Transverse colon (tissue), 4 donors: ENCODE measurements at places on chromosomes 13 and 19. TPM values are rescaled to one million over a fixed set of nuclear protein-coding genes. Genes with fewer than 3 reads are reported as not detected.

GRCh38 chr13:96982672-96983071 lies 11.6 kb downstream of the OXGR1 start:
- no peaks in the 10 kb centered on the region for H3K36me3 ChIP-seq
- no peak overlapping the region for H3K4me3 ChIP-seq
- H3K4me1 ChIP-seq = peaks cover 11% of the 10 kb centered on the region

DNA sequence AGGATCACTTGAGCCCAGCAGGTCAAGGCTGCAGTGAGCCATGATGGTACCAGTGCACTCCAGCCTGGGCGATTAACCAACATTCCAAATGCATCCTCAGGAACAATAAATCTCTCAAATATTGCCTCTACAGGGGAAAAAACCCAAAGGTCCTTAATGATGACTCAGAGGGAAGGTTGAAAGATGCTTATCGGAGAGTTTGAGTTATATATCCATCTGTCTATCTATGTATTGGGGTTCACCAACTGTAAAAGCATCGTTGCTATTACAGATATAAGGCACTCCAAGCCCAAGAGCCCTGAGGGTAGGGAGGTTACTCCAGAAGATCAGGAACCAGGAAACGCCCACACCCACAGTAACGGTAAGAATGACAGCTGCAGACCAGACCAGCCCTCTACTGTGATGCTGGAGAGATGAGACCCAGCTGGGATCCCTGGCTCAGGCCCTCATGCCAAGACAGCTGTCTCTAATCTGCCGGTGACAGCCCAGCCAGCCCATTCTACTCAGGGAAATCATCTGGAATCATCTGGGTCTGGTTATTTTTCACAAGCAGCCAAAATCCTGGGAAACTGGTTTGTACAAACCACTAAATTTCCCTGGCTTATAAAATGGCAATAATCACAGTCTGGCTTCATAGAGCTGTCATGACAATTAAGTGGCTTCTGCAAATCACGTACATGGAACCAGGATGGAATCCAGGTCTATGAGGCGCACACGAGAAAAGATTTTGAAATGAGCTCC lies 23.8 kb downstream of the TEX101 start:
- H3K36me3 ChIP-seq = no peaks in the 10 kb centered on the region
- H3K4me1 ChIP-seq = peaks cover 20% of the 10 kb centered on the region
- no peak overlapping the region for H3K4me3 ChIP-seq
- no peaks in the 10 kb centered on the region for H3K27me3 ChIP-seq

DNA sequence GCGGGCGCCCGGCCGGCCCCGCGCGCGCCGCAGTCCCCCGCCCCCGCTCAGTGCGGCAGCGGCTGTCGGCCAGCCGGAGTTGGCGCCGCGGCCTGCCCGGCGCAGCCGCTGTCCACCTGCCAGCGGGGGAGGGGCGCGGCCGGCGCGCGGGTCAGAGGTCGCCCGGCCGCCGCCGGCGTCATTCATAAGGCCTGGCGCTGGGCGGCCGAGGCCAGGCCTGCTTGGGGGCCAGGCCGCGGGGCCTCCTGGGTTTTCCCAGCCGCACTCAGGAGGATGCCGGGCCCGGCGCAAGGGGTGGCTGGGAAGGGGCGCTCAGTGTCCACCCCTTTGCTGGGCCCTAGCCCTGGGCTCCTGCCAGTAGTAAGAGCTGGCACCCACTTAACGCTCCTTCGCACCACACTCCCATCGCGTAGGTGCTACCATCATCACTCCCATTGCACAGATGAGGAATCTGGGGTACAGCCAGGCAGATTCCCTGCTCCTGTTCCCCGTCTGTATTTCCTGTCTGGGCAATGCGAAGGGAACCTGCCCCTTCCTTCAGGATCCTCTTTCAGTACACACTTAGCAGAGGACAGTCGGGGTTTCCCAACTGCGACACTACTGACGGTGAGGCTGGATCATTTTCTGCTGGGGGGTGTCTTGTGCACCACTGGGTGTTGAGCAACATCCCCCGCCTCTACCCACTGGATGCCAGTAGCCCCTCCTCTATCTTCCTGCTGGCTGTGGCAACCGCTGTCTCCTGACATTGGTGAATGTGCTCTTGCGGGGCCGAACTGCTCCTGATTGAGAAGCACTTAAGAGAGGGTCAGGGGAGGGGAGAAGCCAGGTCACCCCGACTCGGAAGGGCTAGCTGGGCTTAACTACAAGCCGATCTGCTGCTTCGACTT lies 846 bp upstream of the PRKACA start:
- no peaks in the 10 kb centered on the region for H3K36me3 ChIP-seq
- H3K4me3 ChIP-seq = peak overlapping the region; percentile 56
- DNase-seq = peak; percentile 73
- H3K27ac ChIP-seq = peak overlapping the region; percentile 100
- no peaks in the 10 kb centered on the region for H3K27me3 ChIP-seq

DNA sequence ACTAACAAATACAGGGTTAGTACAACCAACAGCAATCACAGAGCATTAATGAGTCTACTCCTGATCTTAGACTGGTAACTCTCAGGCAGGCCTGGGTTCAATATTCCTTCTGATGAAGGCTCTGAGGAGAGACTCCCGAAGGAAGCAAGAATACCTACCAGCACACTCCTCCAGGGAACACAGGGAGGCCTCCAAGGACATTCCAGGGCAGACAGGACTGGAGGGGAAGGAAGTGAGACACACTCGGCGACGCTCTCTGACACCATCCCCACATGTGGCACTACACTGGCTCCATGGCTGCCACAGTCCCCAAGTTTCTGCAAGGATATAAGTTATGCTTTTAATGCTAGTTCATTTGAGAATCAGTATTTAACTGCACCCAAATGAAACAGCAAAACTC lies 20.1 kb downstream of the THSD1 start:
- H3K27ac ChIP-seq = no peak overlapping the region
- no peaks in the 10 kb centered on the region for H3K4me1 ChIP-seq
- no peaks in the 10 kb centered on the region for H3K36me3 ChIP-seq
- no peak overlapping the region for H3K4me3 ChIP-seq

DNA sequence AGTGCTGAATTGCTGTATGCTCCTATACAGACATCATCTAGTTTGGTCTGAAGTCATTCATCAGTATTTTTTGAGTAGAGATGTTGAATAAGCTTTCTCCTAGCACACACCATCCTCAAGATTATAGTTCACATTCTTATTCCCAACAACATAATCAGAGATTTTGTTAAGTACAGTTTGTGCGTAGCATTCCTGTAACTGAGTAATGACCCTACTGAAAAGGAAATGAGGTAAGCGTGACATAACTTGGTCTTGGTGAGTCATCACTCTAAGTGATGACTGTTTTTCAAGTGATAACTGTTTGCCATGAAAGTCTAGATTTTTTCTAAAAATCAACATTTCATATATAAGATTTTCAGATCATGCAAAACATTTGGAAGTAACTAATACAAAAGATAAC lies 18.5 kb upstream of the FAM216B start:
- DNase-seq = no peak
- no peak overlapping the region for H3K27ac ChIP-seq
- H3K36me3 ChIP-seq = no peaks in the 10 kb centered on the region
- no peaks in the 10 kb centered on the region for H3K27me3 ChIP-seq

GRCh38 chr13:28622286-28622685 lies 36.6 kb upstream of the POMP start:
- no peaks in the 10 kb centered on the region for H3K4me1 ChIP-seq
- peak; percentile 27 for DNase-seq
- no peaks in the 10 kb centered on the region for H3K36me3 ChIP-seq
- H3K27ac ChIP-seq = peak overlapping the region; percentile 30
- H3K4me3 ChIP-seq = no peak overlapping the region
- no peaks in the 10 kb centered on the region for H3K27me3 ChIP-seq

ZNF497 gene
- 1.6 TPM for total RNA-seq

ZNF442 gene
- not detected for total RNA-seq

TEKTIP1 gene
- 5.2 TPM for total RNA-seq

PEAK3 gene
- 1.1 TPM for total RNA-seq
